ENCODE measurements at places on chromosomes 1 and 21.

- no peak for DNase-seq
Observed at GRCh38 chr1:226149806-226150205, 36.7 kb downstream of the ACBD3 start.

GRCh38 chr1:208772891-208773290 lies 528.7 kb upstream of the PLXNA2 start:
- DNase-seq, result no peak

- DNase-seq, result no peak
Observed at GRCh38 chr1:244429818-244430217, 21.9 kb downstream of the ADSS2 start.

DNA sequence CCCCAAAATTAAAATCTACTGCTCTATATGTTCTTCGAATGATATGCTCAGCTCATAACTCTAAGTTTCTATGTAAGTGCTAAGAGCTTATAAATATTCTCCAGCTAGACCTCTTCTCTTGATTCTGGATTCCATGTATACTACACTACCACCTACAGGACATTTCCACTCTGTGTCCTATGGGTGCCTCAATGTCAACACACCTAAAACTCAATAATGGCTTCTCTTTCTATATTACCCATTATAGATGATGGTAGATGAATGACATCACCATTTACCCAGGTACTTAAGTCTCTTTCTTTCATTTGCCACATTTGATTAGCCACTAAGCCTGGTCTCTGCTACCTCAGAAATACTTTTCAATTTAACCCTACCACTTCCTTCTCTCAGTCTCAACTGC lies 41.3 kb downstream of the TBX19 start:
- no peak for DNase-seq

DNA sequence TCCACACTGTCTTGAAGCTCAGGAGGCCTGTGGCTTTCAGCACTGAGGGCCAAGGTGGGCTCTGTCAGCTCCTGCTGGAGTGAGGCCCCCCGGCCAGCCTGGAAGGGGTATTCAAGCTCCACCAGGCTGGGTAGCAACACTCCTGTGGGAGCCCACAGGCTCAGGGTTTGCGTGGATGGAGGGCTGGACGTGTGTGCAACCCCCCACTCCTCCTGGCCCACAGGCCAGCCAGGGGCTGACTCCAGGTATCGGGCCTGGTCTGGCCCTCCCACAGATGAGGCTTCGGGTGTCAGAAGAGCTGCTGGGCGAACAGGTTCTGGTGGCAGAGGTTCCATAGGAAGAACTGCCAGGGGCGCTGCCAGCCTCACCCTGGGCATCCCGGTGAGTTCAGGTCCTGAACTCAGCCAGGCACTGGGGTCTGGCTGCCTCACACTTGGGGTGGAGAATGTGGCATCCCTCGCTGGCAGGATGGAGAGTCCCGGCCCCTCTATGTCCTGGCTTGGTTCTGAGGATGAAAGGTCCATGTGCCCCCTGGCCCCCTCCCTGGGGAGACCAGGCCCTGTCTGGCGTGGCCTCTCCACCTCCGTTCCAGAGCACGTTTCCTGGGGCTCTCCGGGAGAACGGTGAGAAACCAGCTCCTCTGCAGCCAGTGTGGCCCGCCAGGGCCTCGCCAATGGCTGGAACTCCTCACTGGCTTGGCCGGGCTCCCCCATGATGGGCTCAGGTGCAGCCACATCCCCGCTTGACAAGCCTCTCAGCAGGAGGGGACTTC lies 64.6 kb upstream of the TARDBP start:
- DNase-seq, result no peak

DNA sequence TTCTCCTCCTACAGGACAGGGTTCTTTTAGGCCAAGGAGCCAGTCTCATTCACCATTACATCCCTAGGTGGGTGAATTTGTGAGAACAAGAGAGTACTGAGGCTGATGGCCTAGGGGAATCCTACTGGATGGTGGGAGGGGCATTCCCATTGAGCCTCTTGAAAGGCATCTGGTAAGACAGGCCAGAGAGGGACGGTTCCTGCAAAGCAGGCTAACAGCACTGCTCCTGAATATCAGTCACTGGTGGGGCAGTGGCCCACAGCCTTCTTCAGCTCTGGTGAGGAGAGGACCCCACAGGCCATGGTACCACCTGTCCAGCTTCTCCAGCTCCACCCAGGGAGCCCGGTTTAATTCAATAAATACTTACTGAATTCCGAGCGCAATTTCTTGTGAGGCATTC lies 125.9 kb upstream of the EDN2 start:
- no peak for DNase-seq

DNA sequence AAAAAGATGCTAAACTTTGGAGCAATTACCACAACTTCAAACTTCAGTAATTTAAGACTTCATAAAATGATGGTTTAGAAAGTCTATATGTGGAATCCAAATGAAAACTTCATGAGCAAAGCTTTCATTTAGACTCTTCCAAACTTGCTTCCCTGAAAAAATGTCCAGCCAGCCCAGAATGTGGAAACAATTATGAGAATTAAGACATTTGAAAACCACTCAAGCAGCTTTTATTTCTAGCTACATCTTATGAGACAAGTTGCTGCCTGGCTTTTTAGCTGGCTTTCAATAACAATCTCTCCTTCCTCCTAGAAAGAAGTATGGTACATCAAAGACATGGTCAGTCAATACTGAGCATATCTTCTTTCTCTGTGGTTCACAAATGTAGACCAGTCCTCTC lies 21.8 kb downstream of the LPAR3 start:
- no peak for DNase-seq

DNA sequence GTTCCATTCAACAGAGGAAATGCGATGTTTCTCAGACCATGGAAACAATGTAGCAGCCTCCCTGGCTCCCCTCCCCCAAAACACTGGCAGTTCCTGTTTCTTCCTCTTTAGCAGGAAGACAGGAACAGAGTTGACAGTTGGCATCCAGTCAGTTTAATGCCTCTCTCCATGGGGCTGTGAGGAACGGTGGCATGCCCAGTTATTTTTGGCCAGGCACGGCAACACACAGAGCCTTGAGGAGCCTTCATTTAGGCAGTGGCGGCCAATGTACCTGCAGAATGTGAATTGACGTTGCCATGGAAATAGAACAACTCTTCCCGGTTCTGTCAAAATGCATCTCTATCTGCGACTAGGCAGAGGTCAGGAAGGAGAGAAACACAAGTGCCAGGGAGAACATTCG lies 330.6 kb downstream of the DSCAM start:
- DNase-seq, result no peak

GRCh38 chr1:174352883-174353608 lies 94.7 kb upstream of the GPR52 start:
- DNase-seq, result no peak

Data from chondrocyte (in vitro differentiated cells).